NCI-H2081 (cell line): ENCODE measurements at places on chromosomes 1 and 21.

DNA sequence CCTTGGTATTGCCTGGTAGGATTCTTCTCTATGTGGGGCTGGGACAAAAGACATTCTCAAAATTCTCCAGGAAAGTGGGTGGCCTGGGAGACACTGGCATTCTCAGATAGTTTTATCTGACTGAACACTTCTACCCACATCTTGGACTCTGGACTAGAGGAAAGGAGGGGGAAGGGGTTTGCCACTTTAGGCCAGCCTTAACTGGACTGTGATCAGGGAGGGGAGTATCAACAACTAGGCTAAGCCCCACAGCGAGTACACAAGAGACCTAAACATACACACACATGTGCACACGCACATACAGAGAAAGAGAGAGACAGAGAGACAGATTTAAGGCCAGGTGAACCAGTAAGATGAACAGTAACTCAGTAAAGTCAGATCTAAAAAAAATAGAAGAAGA, 1.2 kb upstream of the SEMA6C start:
- DNase-seq = no peak

DNA sequence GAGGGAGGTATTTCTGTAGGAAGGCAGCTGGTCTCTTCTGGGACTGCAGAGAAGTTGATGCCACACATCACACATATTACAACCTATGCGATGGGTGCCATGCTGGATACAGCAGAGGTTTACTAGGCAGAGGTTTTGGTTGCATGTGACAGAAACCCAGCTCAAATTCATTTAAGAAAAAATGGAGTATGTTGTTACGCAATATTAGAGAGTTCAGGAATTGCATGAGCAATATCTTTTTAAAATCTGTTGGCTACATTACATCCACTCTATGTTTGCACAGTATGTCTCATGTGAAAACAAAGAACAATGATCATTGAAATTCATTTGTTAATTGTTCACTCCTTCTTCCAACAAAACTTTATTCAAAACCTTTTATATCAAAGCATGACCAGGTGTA, 425.2 kb downstream of the RWDD3 start:
- no peak for DNase-seq

DNA sequence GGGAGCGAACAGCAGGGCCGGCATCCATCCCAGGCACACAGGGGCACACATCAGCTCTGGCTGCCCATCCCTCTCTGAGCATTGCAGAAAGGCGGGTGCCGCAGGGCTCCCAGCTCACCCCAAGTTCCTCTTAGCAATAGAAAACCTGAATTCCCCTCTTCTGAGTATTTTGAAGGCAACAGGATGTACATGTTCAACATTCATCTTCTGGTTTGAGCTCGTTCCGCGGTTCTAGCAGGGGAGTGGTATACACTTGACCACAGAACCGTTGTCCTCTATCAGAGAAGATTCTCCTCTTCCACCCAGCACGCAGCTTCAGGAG, 23.6 kb downstream of the ACTA1 start:
- DNase-seq = no peak

GRCh38 chr1:36223381-36223995, 755 bp upstream of the THRAP3 start:
- no peak for DNase-seq

- no peak for DNase-seq
These were observed 95.8 kb upstream of the HOOK1 start for GRCh38 chr1:59718989-59719360.

- no peak for DNase-seq
These were observed 128.2 kb downstream of the DMRTB1 start for GRCh38 chr1:53587252-53587988.

- no peak for DNase-seq
These were observed 1.6 kb downstream of the INPP5B start for GRCh38 chr1:37945251-37945650.

DNA sequence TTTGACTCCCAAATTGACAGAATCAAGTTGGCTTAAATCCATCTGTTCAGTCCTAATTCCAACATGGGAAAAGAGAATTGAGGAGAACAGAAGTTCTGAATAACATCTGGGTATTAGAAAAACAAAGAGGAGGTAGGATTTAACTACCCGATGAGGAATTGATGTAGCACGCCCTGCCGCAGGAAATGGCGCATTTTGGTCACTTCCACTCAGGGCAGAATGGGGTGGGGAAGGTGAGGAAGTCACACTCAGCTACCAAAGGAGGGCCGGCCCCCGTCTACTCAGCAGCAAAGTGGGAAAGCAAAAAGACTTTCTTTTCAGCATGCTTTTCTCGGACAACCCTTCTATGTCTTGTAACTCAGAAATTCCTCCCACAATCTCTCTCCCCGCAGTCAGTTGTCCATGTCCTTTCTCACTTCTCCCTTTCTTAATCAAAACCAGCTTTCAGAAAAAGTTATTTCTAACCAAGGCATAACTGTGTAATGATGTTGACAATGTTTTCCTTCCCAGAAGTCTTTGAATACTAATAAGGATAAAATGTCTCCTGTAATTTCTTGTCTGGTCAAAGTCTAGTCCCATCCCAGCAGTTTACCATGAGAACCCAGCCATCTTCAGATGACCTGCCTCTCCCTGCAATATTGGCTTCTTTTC, 60.5 kb upstream of the SIPA1L2 start:
- no peak for DNase-seq

DNA sequence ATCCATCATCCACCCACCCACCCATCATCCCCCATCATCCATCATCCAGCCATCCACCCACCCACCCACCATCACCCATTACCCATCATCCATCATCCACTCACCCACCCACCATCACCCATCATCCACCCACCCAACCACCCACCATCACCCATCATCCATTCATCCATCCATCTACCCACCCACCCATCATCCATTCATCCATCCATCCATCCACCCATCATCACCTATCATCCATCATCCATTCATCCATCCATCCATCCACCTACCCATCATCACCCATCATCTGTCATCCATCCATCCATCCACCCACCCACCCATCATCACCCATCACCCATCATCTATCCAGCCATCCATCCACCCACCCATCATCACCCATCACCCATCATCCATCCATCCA, 81.5 kb downstream of the ADARB1 start:
- no peak for DNase-seq

DNA sequence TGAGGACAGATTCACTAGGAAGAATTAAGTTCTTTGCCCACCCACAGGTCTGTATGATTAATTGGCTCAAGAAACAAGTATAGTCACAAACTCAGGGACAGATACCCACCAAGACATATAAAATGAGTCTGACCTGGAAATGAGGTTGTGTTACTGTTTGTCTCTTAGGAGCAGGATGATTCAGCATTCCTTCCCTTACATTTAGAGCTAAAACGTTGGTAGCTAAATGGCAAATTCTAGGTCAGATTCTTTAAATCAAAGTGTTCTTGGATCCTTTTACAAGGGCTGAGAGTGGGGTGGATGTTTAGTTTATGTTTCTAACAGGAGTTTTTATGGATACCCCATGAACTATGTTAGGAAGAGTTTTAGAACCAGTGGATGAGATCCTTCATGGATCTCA, 4.7 kb downstream of the RIMKLA start:
- no peak for DNase-seq

- no peak for DNase-seq
These were observed 119.0 kb downstream of the PEX14 start for GRCh38 chr1:10593750-10594149.

- DNase-seq = peak; percentile 100
These were observed at the start of gene CENPF for GRCh38 chr1:214602764-214603657. Gene CENPF (plus strand): TSS chr1:214603195. CDS start chr1:214613755, 10,560 bp downstream.

- DNase-seq = peak; percentile 20
These were observed at the start of gene GPR153 for GRCh38 chr1:6260961-6261614. Gene GPR153 (minus strand): TSS chr1:6261098. CDS start chr1:6254905, 6,193 bp downstream.

DNA sequence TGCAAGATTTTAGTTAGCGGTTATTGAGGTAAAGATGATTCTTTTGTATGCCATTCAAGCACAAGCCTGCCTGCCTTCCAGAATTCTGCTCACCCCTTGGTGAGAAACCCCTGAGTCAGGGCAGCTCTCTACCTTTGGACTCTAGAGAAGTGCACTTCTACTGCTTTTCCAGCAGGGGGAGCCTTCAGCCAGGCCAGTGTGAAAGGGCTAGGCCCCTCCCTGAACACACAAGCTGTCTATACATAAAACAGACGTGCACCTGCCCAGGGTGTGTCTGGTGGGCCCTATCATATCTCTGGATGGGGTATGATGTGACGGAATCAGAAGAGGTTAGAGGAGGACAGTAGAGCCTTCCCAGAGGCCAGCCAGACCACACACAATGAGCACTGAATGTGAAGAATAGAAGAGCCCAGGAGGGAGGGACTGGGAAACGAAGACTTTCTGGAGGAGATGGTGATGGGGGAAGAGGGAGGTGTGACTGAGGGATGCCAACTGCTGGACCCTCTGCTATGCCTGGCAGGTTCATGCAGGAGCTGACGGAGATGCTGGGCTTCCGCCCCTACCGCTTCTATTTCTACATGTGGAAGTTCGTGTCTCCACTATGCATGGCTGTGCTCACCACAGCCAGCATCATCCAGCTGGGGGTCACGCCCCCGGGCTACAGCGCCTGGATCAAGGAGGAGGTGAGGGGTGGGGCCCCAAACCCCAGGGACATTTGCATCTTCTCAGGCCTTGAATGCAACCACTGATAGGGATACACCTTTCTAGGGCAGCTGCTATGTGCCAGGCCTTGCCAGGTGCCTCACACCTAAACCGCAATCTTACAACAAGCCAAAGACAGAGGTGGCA, 13.0 kb upstream of the KCNC4 start:
- peak; percentile 67 for DNase-seq

DNA sequence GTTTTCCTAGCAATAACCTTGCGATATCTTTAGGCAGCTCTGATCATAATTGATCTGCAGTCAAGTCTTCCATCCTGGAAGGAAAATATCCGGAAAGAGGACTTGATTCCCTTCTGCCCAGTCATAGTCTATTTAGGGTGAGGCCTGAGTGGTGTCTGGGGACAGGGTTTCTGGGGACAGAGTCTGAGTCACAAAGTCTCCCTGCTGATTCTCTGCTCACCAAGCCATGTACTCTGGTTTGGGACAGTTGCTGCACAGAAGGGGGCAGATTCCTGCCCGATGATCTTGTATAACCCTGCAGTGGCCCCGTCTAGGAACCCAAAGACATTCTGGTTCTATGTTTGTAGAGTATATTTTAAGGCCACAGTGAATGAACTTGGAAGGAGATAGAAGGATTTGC, 178.8 kb downstream of the KCNJ6 start:
- DNase-seq = no peak

DNA sequence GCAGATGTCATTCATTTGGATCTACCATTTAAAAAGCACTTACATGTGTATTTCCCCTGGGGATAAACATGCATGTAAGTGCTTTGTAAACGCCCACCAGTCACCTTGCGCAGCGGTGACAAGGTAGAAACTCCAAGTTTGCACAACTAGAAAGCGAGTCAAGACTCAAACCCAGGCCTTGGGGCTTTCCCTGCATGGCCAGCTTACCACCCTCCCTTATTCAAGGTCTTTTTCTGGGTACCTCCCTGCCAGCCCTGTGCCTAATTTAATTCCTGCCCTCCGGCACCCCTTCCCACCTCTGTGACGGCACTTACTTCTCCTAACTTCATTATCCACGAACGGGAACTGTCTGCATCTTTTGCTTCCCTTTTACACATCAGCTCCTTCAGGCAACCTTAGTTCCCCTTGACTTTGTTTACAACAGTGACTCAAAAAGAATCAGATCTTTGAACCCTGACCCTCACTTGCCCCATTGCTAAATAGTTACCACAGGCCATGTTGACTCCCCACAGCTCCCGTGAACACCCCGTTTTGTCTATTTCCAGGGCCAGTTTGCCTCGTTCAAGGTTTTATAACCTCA, 138.3 kb upstream of the ETS2 start:
- DNase-seq = no peak

DNA sequence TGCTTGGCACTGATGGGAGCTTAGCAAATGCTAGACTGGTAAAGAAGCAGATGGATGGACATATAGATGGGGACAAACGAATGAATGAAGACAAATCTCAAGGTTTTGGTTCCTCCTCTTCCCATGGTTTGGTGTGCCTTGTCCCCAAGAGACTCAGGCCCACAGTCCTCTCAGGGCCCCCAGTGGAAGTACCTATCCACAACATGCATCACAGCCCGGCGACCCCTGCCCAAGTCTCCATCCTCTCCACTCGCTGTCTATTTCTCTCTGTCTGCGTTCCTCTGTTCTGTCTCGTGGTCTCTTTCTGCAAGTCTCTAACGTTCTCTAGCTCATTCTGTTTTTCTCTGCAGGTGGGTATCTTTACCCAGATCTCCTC, 85.8 kb downstream of the GLIS1 start:
- DNase-seq = no peak

DNA sequence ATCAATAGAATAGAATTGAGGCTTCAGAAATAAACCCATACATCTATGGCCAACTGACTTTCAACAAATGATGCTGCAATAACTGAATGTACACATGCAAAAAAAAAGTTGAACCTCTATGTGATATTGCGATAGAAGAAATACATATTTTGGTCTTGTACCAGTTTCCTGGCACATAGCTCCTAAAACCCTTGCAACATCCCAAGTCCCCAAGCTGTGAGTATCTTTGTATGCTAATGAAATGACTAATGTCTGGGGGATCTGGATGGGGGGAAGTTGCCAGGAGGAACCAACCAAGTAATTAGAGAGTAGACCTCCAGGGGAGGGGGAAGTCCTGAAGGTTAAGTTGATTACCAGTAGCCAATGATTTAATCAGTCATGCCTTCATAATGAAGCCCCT, 24.4 kb downstream of the BLZF1 start:
- DNase-seq = no peak

GRCh38 chr1:230228236-230228897, 161.3 kb downstream of the GALNT2 start:
- DNase-seq = no peak

- DNase-seq = no peak
These were observed 430.4 kb upstream of the RUNX1 start for GRCh38 chr21:35479529-35479928.

DNA sequence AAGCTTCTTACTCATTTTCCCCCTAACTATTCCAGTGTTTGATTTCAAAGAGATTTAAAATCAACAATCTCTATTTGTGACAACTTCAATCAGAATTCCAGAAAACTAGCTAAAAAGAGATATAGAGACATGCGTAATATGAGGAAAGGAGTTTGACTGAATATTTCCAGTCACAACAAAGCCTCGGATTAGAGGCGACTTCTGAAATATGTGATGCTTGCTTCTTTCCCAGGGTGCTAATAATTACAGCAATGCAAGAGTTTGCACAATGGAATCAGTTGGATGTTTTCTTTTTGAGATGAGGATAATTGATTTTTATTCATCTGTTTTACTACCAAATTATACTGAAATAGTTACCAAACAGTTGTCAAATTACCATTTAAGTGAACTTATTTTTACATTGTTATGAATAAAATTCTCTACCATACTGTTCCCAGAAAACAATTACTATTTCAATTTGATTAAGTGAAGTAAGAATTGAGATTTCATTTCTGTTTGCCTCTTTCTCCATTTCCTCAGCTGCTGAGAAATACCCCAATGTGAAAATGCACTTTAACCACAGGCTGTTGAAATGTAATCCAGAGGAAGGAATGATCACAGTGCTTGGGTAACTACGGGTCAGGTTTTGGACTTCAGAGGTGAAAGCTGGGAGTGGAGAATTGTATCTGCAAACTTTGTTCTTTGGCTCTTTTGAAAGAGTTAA, 28.1 kb downstream of the KMO start:
- no peak for DNase-seq
